Islet precursor cell (in vitro differentiated cells): ENCODE measurements at places on chromosomes 13 and 19.

- DNase-seq, result peak; percentile 65
Observed at GRCh38 chr19:12913011-12913561, 6.0 kb downstream of the SYCE2 start.

- no peak for DNase-seq
Observed at GRCh38 chr19:11347546-11348039, 1.3 kb downstream of the CCDC159 start.

- DNase-seq, result no peak
Observed at GRCh38 chr13:43122791-43123190, 99.4 kb downstream of the DNAJC15 start.

GRCh38 chr13:113926951-113927660 is 46.8 kb downstream of the C13orf46 start:
- peak; percentile 40 for DNase-seq

GRCh38 chr13:90768116-90768515 is 579.4 kb upstream of the MIR17HG start:
- no peak for DNase-seq

DNA sequence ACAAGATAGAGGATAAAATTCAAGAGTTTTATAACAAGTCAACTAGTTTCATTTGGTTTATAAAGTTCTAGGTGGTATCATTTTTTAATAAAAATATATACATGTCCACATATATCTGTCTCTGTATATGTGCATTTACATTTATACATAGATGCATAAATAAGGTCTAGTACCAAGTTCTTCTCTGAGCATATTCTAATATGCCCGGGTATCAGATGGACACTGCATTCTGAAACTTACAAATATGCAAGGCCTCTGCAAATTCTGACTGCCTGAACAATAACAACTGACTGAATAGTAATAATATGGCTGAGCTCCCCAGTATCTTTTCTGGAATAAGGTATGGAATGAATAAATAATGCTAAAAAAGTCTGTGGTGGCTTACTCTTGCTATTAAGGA is 304.8 kb downstream of the KLF12 start:
- DNase-seq, result no peak

DNA sequence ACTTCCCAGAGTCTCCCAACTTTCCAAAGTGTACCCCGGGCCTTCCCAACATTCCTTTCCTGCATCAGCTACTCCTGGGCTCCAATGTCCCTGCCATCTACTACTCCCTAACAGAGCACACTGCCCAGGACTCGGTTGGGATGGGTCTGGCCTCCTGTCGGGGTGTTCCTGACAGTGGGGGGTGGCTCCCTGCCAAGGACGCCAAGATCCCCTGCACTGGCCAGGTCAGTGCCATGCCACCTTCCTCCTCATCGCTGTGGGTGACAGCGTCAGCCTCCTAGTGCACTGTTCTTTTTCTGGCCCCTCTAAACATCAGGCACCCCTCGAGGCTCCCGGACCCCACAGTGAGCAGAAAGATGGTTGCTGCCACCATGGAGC is 13.8 kb downstream of the EPS15L1 start:
- no peak for DNase-seq

GRCh38 chr13:64429691-64430090 is 2800.4 kb downstream of the PCDH9 start:
- no peak for DNase-seq

- no peak for DNase-seq
Observed at GRCh38 chr13:20607015-20607414, 40.1 kb downstream of the IFT88 start.

DNA sequence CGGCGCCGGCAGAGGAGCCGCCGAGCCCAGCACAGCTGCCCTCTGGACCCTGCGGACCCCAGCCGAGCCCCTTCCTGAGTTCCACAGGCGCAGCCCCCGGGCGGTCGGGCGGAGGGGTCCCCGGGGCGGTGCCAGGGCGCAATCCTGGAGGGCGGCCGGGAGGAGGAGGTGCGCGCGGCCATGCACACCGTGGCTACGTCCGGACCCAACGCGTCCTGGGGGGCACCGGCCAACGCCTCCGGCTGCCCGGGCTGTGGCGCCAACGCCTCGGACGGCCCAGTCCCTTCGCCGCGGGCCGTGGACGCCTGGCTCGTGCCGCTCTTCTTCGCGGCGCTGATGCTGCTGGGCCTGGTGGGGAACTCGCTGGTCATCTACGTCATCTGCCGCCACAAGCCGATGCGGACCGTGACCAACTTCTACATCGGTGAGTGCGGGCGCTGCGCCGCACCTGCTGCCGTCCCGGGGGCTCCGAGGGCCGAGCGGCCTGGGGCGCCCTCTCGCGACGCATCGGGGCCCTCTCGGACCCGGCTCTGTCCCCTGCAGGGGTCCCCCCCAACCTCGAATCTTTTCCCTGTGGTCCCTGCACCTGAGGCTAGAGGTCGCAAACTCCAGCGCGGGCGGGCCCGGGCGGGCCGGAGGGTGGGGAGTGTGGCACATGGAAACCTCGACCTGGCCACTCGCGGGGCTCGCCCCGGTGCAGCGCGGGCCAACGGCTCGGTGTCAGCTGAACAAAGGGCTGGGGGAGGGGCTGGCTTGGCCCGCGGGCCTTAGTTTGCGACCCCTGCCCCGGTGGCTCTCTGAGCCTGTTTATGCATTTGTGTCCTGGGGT is at the start of gene KISS1R:
Gene KISS1R, plus strand, starts transcription at position 11 of the 829 bp plus-strand sequence. Its CDS starts 170 bp downstream, at position 181.
- DNase-seq, result peak; percentile 77

DNA sequence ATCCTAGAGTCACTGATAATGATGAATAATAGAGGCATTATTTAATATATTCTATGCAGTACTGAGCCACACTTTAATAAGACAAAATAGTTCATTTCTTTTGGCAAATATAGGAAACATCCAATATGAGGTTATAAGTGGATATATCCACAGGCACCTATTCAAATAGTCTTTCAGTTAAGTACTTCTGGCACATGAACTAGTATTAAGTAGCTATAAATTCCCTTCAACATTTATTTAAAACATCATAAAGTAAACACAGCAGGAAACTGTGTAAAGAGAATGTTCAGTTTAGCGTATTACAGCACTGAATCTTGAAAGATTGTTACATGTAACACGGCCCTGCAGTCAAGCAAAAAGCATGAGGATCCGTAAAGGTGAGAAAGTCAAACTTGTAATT is 463.3 kb upstream of the KLF12 start:
- DNase-seq, result no peak

GRCh38 chr13:32951580-32951979 is 64.6 kb upstream of the KL start:
- no peak for DNase-seq

DNA sequence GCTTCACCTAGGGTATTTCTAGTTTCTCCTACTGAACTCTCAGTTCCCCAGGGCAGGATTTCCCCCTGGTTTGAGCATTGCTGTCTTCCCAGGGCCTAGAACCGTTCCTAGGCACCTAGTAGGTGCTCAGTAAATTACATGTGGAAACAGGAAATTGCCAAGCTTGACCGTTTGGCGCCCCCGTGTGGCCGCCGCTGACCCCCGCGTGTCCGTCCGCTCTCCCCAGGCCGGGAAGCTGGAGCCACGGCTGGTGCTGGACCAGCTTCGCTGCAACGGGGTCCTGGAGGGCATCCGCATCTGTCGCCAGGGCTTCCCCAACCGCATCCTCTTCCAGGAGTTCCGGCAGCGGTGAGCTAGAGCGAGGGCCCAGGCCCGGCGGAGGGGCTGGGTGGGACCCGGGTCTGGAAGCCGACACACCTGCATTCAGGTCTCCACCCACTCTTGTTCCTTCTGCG is 55.5 kb downstream of the MYH14 start:
- DNase-seq, result no peak

GRCh38 chr19:5103061-5103701 is 134.3 kb downstream of the KDM4B start:
- DNase-seq, result no peak

GRCh38 chr19:17797424-17798201 is 2.7 kb downstream of the B3GNT3 start:
- DNase-seq, result no peak

DNA sequence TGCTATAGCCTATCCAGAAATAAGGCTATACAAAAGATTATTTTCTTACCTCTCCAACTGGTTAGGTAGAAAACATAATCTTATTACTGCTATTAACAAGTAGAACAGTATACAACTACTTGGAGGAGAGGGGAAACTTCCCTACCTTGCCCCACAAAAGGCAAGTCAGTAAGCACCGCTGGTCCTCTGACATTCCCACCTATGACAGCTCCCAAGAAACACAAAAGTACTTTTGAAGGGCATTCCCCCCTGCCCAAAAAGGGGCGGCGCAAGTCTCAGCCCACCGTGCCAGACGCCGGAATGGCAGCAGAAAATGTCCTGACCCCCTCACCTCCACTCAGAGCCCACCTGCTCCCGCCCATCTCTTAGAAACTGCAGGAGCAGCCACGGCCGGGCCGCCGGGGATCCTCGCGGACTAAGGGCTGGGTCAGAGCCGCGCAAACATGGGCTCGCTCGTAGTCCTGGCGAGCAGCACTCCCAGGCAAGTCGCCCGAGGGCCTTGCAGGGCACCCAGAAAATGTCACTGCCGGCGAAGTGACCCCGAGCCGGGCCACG is 437 bp downstream of the SUCLA2 start:
- no peak for DNase-seq

DNA sequence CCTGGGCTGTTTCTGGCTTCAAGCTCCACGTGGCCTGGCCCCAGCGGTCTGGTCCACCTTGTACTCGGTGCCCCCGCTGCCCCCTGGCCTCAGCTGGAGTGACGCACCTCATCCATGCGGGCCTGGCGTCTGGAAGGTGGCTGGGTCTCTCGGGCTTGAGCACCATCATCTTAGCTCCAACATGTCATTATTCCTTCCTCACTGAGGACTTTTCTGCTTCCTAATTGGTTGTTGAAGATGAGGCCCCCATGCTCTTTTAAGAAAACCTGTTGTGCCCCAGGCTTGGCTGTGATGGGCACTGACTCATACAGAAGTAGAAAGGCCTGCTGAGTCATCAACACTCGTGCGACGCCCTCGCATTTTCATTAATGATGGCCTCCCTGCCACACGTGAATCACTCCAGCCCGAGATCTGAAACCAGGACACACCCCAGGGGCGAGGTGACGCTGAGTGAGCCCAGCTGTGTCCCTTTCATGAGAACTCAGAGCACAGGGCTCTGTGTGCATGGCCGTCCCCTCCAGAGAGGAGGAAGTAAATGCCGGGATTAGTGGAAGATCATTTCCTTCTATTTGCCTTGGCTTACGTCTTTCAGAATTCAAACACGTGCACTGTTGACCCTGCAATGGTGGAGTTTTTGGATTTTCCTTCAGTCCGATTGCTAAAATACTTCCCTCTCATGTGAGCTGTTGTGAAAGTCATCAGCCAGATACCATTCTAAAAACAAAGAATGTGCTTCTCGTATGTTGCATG is 14.0 kb upstream of the GJA3 start:
- DNase-seq, result peak; percentile 96

GRCh38 chr13:75787249-75787928 is 151.3 kb downstream of the LMO7 start:
- no peak for DNase-seq

DNA sequence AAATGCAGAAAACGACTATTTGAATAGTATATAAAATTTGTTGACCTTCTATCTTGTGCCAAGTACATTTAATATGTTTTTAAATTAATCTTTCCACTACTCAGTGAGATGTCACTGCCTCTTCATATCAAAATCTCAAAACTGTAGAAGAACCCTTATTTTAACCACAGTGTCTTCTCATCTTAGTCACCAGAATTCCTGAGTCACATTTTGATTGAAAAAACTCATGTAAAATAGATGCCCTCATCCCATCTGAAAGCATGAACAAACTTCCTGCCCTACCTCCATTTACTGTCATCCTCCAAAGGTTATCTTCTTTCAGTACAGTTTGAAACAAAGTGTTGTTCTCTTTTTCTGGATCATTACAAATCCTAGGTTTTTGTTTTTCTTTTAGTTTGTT is 1215.4 kb downstream of the PCDH9 start:
- no peak for DNase-seq

DNA sequence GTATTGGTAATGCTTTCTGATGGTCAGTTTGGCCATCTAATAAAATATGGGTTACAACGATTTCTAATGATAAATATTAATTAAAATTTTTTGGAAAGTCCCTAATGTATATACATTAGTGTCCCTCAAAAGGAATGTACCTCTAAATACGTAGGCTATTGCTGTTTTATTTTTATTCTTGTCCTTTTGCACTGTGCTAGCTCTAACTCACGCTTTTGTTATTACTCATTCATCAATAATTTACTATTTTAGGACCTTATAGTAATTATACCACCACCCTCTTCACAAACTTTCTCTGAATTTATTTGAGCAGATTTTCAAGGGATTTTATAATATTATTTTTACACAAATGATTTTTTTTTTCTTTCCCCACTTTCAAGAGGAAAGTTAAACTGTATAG is 795.9 kb upstream of the PCDH9 start:
- DNase-seq, result no peak

DNA sequence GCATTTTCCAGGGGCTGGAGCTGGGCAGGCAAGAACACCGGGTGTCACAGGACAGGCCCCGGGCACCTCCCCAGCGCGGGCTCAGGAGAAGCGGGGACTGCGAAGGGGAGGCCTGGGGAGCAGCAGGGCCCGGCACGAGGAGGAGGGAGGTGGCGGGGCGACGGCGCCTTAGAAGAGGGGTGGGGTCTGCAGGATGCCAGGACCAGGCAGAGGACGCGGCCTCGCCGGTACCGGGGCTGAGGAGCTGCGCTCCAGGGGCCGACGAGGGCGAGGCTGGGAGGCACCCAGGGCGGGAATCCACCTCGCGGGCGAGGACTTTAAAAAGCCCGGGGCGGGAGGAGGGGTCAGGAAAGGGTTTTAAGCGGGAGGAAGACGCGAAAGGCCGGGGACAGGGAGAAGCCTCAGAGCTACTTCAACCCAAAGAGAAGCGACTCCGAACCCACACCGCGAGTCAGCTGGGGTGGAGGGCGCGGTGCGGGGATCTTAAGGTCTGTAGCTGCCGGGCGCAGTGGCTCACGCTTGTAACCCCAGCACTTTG is 665 bp downstream of the ZNF347 start:
- peak; percentile 69 for DNase-seq

DNA sequence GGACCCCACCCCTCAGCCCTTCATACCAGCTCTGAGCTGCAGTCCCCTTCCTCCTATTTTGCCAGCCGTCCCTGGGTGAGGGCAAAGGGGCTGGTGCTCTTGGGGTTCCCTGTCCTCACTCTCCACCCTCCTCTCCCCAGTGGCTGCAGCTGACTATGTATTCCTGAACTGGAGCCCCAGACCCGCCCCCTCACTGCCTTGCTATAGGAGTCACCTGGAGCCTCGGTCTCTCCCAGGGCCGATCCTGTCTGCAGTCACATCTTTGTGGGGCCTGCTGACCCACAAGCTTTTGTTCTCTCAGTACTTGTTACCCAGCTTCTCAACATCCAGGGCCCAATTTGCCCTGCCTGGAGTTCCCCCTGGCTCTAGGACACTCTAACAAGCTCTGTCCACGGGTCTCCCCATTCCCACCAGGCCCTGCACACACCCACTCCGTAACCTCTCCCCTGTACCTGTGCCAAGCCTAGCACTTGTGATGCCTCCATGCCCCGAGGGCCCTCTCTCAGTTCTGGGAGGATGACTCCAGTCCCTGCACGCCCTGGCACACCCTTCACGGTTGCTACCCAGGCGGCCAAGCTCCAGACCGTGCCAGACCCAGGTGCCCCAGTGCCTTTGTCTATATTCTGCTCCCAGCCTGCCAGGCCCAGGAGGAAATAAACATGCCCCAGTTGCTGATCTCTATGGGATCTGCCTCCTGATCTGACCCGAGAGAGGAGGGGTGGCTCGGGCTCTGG is 2.4 kb downstream of the COX7A1 start:
- DNase-seq, result no peak

- no peak for DNase-seq
Observed at GRCh38 chr13:35764326-35765015, 288.0 kb upstream of the MAB21L1 start.
